ENCODE measurements at places on chromosomes 3 and 15.

- DNase-seq: no peak
These were observed 247.3 kb upstream of the NSMCE3 start for GRCh38 chr15:29516929-29517328.

- DNase-seq: no peak
These were observed 30.4 kb downstream of the SPPL2A start for GRCh38 chr15:50735156-50735555.

- no peak for DNase-seq
These were observed 170.5 kb upstream of the PROK2 start for GRCh38 chr3:71955240-71956068.

GRCh38 chr3:30498587-30498967 lies 107.8 kb upstream of the TGFBR2 start:
- no peak for DNase-seq

DNA sequence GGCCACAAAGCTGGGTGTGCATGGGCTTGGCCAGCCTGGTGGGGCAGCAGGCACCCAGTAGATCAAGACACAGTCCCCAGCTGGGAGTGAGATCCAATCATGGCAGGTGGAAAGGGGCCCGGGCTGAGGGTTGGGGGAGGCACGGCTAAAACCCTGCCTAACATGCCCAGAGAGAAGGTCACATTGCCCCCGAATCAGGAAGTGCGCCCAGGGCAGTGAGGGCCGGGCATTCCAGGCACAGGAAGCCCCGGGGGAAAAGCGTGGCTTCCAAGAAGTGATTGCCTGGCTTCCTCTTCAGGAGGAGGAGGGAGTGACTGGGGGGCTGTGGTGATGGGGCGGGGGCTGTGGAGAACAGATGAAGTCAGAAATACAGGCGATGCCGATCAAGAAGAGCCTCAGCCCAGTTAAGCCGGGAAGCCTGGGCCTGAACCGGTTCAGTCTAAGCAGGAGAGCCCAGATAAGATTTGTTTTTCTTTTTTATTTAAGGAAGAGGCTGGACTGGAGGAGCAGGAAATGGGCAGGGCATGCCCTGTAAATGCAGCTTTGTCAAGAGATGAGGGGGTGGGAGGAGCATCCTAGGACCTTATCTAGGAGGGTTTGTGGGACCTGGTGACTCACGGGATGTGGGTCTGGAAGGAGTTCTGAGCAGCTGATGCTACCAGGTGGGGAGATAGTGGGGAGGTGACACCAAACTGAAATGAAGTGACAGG lies 83.9 kb downstream of the CHSY1 start:
- DNase-seq: peak; percentile 33

GRCh38 chr15:55589287-55589686 lies 1.1 kb upstream of the PYGO1 start:
- DNase-seq: no peak

DNA sequence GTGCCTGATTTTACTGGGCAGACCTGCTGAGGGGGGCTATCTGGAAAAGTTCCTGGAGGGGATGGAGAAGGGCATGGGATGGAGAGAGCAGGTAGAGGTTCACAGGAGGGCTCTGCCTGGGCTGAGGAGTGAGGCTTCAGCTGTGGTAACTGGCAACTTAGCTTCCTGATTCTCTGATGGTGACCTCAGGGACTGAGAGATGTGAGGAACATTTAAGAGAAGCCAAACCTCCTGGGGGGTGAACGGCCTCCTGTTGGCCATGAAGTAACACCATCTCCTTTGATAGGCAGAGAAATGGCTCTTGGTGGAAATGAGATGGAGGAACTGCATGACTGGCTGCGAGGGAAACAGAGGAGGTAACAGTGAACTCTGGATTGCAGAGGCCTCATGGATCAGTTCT lies 97.3 kb upstream of the ROPN1 start:
- no peak for DNase-seq

- no peak for DNase-seq
These were observed 96.9 kb downstream of the RFX7 start for GRCh38 chr15:56146756-56147155.

DNA sequence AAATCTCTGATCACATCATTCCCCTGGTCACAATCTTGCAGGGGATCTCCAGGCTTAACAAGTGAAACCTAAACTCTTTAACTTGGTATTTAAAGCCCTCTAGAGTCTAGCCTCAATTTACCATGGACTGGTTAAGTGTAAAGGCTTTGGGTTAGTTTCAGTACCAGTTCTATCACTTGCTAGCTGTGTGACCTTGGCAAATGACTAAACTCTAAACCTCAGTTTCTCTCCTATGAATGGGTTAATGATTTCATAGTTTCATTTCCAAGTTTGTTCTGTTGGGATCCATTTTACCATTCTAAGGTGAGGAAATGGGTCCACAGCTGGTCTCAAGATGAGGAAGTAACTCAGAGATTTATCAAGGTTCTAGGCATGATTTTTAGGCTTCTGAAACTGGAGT lies 38.8 kb upstream of the TIMP4 start:
- DNase-seq: no peak

DNA sequence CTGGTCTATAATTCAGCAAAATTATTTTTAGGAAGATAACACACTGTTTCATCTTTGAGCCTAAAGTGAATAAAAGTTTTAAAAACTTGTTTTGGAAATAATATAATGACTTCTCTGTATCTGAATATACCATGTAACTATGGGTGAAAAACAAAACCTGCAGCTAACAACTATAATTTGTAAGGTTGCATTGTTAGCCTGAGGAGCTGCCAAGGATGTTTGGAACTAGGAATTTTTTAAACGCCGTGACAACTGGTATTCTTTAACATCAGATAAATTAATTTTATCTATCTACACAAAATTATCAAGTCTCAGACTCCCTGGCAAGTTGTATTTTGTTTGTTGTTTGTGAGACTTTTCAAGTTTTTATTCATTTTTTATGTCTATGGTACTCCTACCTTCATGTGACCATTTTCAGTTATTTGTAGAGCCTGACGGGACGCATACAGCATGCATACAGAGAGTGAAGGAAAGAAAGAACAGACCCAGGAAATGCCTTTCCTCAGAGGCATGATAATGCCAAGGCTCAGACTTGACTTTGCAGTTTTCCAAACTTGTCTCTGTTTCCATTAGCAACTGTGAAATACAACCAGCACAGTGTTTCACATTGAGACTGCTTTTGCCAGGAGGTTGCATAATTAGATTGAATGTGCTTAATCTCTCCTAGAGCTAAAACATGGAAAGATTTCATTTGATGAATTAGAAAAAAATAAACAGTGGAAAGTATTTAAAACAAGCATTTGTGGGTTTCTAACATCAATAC lies 60.8 kb upstream of the ARHGEF26 start:
- DNase-seq: no peak

- DNase-seq: no peak
These were observed 75.8 kb downstream of the RARB start for GRCh38 chr3:25503898-25504301.

DNA sequence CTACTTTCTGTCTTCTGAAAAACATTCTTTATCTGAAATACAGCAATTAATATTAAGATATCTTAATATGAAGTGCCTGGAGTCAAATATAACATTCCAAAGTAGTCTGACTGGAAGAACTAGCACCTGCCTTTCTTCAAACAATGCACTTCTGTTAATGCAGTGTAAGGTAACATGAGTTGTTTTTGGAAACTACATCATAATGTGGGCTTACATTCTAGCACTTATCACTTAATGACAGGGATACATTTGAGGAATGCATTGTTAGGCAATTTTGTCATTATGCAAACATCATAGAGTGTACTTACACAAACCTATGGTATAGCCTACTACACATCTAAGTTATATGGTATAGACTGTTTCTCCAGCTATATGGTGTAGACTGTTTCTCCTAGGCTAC lies 49.2 kb downstream of the SLC15A2 start:
- DNase-seq: no peak

DNA sequence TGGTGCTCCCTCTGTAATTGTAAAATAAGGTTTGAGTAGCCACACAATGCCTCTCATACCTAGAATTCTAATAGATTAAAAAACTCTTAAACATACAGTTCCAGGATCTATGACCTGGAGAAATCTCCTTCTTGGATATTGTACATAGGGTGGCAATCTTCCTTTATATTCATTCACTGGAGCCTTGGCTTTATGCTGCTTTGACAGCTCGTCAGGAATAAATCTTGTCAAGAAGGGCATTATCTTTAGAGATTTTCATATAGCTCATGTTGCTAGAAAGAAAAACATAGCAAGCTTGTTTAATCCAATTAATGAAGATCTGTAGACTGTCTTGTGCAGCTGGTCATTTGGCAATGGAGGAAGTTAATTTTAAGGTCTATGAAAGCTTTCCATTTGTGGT lies 131.1 kb downstream of the PYDC2 start:
- DNase-seq: no peak

- no peak for DNase-seq
These were observed 525.2 kb downstream of the OCA2 start for GRCh38 chr15:27573805-27574485.

GRCh38 chr3:178971614-178972013 lies 100.0 kb downstream of the ZMAT3 start:
- no peak for DNase-seq

DNA sequence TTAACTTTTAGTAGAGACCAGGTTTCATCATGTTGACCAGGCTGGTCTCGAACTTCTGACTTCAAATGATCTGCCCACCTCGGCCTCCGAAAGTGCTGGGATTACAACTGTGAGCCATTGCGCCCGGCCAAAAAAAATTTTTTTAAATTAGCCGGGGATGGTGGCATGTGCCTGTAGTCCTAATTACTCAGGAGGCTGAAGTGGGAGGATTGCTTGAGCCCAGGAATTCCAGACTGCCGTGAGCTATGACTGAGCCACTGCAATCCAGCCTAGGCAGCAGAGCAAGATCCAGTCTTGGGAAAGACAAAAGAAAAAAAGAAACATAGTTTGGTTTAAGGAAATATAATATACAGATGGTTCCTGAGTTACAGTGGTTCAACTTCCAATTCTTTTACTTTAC lies 44.9 kb upstream of the EIF3J start:
- DNase-seq: no peak

DNA sequence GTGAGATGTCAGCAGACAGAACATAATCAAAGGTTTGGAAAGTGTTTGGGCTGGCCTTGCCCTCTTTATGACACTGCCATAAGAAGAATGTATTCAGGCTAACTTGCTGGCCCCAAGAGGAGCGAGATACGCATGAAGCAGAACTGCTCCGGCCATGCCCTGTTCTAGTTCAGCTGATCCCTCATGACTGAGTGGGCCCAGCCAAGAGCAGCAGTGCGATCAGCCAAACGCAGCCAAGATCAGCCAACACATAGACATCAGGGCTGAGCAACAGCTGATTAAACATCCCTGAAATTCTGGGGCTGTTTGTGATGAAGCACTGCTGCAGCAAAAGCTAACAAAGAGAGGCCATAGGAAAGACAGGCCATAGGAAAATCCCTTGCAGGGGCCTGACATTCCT lies 24.1 kb downstream of the POMGNT2 start:
- DNase-seq: no peak

GRCh38 chr3:108595321-108595720 lies 5.8 kb downstream of the DZIP3 start:
- DNase-seq: no peak

DNA sequence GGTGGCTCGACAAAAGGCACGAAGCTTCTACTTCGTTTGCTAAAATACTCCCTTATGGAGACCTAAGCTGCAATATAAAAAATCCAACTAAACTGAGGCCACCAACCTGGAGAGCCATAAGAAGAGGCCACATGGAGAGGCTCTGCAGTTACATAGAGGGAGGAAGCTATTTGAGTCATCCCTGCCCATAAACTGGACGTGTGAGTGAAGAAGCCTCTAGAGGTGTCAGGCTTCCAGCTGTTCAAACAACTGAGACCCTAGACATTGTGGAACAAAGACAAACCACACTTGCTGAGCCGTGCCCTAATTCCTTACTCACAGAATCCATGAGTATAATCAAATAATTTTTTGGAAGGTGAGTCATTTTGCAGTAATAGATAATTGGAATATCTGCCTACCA lies 50.2 kb upstream of the GMNC start:
- no peak for DNase-seq

All from activated T-cell treated with anti-CD3 and anti-CD28 coated beads, Interleukin-2, amount 50 U/mL, for 1 hour (primary cell).